ENCODE measurements at places on chromosomes 7 and 10.

DNA sequence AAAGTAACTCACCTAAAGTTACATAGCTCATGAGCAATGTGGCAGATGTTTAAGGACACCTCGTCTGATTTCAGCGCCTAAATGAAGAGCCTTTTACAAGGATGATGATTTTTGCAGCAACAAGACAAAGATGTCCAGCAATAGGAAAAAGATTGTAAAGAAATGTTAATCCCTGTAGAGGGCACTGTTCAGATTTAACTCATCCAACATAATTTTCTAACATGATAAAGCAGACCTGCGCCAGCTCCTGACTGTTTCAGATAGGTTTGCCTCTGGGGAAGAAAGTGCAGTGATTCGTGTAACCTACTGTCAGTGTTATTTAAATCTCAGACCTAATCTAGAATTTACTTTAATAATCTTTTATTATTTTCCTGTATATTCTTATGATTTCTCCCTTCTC, 595.2 kb downstream of the AUTS2 start:
- peak; percentile 57 for DNase-seq

GRCh38 chr7:134726581-134726980, 52.9 kb upstream of the CALD1 start:
- DNase-seq = no peak

DNA sequence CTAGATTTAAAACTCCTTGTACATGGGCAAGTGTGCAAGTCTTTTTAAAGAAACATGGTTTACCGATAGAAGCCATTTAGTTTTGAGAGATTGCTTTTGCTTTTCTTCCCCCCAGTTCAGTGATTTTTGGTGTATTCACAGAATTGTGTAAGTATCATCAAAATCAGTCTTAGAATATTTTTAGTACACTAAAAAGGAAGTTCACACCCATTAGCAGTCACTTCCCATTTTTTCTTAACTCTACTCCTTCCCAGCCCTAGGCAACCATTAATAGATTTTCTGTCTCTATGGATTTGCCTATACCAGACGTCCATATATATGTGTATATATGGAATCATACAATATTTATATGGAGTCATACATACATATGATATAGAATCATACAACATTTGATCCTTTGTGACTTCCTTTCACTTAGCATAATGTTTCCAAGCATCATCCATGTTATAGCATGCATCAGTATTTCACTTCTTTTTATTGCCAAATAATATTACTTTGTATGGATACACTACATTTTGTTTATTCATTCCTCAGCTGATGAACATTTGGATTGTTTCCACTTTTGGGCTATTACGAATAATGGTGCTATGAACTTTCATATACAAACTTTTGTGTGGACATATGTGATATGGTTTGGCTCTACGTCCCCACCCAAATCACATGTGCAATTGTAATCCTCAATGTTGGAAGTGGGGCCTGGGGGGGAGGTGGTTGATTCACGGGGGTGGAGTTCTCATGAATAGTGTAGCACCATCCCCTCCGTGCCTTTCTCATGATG, 16.5 kb upstream of the ARL4A start:
- no peak for DNase-seq

DNA sequence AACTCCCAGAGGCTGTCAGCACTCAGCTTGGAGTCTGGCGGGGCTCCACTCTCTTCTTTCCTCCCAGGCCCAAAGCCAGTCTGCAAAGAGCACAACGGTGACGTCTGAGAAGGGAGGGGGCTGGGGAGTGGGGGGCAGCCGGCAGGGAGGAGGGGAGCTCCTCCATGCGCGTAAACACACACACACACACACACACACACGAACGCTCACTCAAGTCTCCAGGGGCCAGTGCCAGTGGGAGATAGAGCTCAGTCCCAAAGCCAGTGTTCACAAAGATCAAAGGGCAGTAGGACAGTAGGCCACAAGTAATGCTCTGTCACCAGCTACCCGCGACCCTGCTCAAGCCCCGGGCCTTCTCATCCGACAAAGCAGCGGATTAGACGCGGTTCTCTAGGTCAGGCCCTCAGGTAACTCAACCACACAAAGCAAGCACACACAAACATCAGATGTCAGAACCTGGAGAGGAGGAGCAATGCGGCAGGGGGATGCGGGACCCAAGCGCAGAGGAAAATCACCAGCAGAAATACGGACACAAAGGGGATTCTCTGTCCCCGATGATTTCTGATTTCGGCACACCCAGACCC, 19.9 kb downstream of the TCAF1 start:
- no peak for DNase-seq

DNA sequence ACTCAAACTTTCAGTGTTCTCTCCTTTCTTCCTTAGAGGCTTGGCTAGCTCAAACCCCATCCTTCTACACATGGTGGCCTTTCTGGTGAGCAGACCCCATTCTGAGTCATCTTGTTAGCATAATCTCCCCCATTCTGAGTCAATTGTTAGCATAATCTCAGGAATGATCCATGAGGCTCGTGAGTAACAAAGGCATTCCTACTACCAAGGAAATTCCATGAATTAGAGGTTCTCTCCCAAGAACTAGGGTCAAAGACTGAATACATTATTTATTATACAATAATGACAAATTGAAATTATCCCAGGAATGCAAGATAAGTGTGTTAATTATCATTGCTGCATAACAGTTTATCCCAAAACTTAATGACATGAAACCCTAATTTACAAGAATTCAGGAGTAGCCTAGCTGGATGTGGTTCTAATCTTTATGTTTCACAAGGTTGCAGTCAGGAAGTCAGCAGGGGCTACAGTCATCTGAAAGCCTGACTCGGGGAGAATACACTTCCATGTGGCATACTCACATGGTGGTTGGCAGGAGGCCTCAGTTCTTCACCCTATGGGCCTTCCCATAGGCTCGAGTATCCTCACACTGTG, 100.2 kb downstream of the MMRN2 start:
- peak; percentile 52 for DNase-seq

Measured in HAP-1 (cell line).